ENCODE measurements at places on chromosomes 7 and 10.

DNA sequence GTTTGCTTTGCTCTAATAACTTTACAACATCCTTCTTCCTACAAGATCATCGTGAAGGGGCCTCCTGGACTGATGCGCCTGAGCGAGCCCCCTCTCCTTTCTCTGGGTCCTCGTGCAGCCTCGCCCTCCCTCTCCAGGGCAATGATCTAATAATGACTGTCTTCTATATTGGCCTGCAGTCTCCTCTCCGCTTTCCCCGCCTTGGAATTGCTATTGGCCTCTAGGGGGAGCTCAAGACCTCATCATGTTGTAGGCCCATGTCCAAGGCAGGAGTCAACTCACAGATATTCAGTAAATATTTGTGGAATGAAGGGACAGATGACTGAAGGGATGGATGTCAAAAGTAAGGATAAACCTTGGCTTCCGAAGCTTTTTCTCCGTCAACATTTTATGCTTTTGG, 1180.3 kb downstream of the TYW1 start:
- DNase-seq: no peak

- DNase-seq: no peak
Observed at GRCh38 chr7:112350585-112350984, 99.7 kb upstream of the IFRD1 start.

GRCh38 chr10:88032566-88032965, 169.1 kb downstream of the PTEN start:
- DNase-seq: no peak

DNA sequence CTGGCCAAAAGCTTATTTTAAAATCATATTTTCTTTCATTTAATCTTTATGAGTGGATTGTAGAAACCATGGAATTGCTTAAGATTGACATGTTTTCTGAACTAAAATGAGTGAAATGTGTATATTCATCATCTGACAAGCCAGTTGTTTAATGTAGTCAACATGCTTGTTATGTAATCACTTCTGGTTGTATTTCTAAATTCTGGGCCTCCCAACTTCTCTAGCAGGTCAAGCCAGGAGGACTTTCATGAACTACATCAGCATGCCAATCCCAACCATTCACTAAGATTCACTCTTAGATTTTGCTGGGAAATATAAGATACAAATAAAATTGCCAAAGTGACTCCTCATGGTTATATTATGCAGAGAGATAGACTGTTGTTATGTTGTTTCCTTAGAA, 21.1 kb upstream of the MAP3K8 start:
- DNase-seq: no peak

- no peak for DNase-seq
Observed at GRCh38 chr10:33773886-33774480, 439.5 kb upstream of the NRP1 start.

DNA sequence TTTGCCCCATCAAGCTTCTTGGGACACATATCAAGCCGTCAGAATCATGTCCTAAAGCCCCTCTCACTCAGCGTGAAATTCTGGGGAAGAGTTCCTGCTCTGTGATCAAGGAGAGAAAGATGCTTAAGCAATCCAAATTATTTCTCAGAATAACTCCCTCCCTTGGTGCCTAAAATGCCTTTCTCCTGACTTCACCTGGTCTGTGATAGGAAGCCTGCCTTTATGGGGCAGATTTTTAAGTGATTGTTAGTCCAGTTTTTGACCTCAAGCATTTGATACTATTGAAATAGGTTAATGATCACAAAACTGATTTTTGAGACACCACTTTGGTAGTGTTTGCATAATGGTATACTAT, 76.4 kb upstream of the MAGI2 start:
- DNase-seq: no peak

GRCh38 chr10:116853287-116853686, 4.0 kb downstream of the ENO4 start:
- DNase-seq: no peak

DNA sequence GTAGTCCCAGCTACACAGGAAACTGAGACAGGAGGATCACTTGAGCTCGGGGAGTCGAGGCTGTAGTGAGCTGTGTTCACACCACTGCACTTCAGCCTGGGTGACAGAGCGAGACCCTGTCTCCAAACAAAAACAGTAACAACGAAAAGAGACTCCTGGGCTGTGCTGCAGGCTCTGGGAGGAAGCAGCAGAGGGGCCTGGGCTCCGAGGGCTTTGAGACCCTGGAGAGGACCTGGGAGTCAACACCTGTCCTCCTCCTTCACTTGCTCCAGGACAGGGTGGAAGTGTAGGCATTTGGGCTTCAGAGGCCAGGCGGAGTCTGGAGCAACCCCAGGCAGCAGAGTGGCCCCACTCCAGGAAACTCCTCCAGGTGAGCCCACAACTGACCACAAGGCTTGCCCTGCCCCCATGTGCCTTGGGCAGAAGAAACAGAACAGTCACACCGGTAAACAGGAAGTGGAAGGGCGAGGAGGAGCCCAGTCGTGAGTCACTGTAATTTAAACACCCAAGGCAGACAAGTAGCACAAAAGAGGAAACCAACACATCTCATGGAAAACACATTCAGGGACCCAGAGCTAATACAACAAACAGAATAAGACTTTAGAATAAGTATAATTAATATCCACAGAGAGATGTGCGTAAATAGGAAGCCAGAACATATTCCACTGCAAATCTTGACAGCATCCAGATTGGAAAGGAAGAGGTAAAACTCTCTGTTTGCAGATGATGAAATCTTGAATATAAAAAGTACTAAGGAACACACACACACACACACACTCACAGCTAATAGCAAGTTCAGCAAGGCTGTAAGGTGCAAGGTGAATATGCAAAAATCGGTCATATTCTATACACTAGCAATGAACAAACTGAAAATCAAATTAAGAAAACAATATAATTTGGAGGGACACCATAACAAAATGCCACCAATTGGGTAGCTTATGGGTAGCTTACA, 20.5 kb upstream of the RASGEF1A start:
- DNase-seq: peak; percentile 69

GRCh38 chr10:116147147-116147905, 125.7 kb downstream of the GFRA1 start:
- DNase-seq: peak; percentile 57

GRCh38 chr7:112238330-112238729, 31.8 kb downstream of the ZNF277 start:
- no peak for DNase-seq

Data from CD8-positive, alpha-beta T cell (primary cell).